GM12892 (cell line): ENCODE measurements at places on chromosomes 7 and 10.

GRCh38 chr10:101826852-101827434, 8.7 kb upstream of the OGA start:
- no peak for DNase-seq

DNA sequence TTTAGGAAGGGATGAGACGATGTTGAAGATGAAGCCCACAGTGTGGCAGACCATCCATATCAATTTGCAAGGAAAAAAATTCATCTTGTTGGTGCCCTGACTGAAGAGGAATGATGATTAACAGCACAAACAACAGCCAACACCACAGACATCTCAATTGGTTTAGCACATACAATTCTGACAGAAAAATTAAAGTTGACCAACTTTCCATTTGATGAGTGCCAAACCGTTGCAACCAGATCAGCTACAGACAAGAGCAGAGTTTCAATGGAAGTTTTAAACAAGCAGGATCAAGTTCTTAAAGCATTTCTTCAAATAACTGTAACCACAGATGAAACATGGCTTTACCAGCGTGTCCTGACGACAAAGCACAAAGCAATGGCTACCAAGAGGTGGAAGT, 132.4 kb upstream of the DNAJB12 start:
- DNase-seq: no peak

DNA sequence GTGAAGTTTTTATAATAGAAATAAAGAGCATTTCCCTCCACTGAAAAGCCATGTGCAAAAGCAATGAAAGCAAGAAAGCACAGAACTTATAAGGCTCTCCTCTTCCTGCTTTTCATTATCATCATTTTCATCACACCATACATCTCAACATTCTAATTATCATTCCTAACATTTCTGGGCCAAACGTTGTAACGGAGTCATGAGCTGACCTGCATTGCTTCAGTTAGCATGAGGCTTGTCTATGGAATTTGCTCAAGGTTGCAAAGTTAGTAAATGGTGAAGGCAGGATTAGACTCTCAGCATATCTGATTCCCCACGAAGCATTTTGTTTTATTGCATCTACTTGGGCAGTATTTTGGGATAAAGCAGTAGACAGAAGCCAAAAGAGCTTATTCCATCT, 11.4 kb downstream of the SCIN start:
- no peak for DNase-seq

GRCh38 chr7:145902123-145902522, 214.5 kb upstream of the CNTNAP2 start:
- no peak for DNase-seq

DNA sequence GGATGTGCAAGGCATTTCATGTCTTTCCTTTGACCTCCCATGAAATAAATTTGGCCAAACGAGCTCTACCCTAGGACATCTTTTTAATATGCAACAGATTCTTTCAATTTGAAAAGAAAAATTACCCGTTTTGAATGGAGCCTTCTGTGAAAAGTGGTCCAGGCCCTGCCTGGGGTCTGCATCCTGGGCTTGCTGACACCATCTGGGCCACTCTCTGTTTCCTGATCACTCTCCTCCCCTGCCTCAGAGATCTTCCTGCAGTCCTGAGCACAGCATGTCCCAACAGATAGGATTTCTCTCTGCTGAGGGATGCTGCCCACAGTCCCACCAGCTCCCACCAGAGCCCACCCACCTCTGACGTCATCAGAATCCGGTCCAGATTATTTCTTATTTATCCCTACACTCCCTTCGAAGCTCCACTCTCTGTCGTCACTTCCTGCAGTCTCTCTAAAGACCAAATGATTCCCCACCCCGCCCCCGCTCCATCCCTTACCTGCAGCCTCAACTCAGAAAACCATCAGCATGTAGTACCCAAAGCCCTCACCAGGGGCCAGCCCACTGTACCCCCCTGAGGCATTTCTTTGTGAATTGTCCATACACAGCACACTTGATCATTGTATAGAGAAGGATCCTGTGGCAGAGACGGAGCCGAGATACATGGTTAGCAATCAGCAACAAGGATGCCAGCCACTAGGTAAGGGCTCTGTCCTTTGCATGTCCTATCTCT, 192.1 kb upstream of the MGMT start:
- no peak for DNase-seq
